ENCODE measurements at places on chromosomes 1 and 21. TPM values are rescaled to one million over a fixed set of nuclear protein-coding genes. Genes with fewer than 3 reads are reported as not detected.

DNA sequence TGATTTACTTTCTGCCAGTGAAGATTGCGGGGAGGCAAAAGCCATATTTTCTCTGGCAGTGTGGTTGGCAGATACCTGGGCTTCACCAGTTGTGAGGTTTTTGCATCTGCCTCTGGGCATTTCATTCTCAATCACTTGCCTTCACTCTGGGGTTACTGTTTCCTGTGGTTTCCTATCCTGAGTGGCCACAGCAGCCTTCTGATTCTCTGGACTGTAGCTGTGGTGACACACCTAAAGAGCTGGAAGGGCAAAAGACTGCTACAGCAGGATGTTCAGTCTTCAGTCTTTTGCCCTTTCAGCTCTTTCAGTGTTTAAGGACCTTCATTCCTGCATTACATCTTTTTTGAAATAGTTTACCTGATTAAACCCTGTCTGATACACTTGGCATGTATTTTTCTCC, 50.5 kb upstream of the GPR52 start:
- no peak overlapping the region for H3K4me3 ChIP-seq
- H3K36me3 ChIP-seq = no peaks in the 10 kb centered on the region
- no peaks in the 10 kb centered on the region for H3K4me1 ChIP-seq
- DNase-seq = no peak
- H3K27me3 ChIP-seq = no peaks in the 10 kb centered on the region

Gene RAVER2
- total RNA-seq = 28.6 TPM

- H3K27me3 ChIP-seq = no peaks in the 10 kb centered on the region
- peak overlapping the region; percentile 35 for H3K27ac ChIP-seq
- H3K4me3 ChIP-seq = no peak overlapping the region
- H3K4me1 ChIP-seq = peaks cover 26% of the 10 kb centered on the region
Measured at GRCh38 chr1:115190540-115191170, 101.4 kb upstream of the TSPAN2 start.

Gene PTPRF
- 115 TPM for total RNA-seq

DNA sequence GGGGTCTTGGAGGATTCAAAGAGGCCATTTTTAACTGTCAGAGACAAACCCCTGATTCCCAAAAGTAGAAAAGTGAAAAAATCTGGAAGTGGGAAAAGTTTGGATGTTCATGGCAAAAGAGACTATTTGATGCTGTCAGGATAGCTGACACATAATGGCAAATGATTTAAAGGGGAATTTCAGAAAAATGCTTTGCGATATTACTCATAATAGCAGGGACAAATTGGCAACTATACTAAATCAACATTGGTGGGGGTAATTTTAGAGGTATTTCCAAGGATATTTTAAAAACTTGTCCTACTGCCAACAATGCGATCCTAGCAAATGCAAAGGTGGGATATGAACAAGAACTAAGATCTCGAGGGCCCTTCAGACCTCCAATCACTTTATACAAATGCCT, 5.3 kb upstream of the GSTM4 start:
- H3K4me1 ChIP-seq = peaks cover 9% of the 10 kb centered on the region
- no peaks in the 10 kb centered on the region for H3K36me3 ChIP-seq
- H3K27me3 ChIP-seq = no peaks in the 10 kb centered on the region
- H3K4me3 ChIP-seq = no peak overlapping the region
- no peak for DNase-seq

GRCh38 chr1:186091222-186091720, 283.8 kb downstream of the TPR start:
- H3K36me3 ChIP-seq = no peaks in the 10 kb centered on the region
- DNase-seq = no peak
- H3K4me3 ChIP-seq = no peak overlapping the region
- H3K27ac ChIP-seq = no peak overlapping the region
- no peaks in the 10 kb centered on the region for H3K4me1 ChIP-seq

- peaks cover 22% of the 10 kb centered on the region for H3K27me3 ChIP-seq
- no peak overlapping the region for H3K4me3 ChIP-seq
- H3K36me3 ChIP-seq = no peaks in the 10 kb centered on the region
- DNase-seq = no peak
- no peak overlapping the region for H3K27ac ChIP-seq
Measured at GRCh38 chr1:39488793-39489566, 2.5 kb upstream of the BMP8A start.
